ACHN (cell line): ENCODE measurements at places on chromosomes 2 and 18.

DNA sequence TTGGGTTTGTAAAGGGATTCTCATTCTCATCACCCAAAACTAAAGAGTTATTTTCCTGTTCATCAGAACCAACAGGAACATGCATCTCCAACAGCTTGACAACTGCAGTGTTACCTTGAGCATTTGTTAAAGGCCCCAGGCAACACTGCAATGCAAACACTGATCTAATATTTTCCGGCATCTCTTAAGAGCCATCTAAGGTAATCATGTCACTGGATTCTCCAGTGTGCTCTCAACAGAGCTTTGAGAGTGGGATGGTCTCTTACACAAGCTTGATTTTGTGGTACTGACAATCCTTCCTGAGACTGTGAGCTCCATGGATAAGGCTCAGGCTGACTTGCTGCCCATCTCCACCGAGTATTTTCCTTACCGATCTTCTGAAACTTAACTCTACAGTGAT lies 90.5 kb upstream of the ITGB6 start:
- no peak for DNase-seq

DNA sequence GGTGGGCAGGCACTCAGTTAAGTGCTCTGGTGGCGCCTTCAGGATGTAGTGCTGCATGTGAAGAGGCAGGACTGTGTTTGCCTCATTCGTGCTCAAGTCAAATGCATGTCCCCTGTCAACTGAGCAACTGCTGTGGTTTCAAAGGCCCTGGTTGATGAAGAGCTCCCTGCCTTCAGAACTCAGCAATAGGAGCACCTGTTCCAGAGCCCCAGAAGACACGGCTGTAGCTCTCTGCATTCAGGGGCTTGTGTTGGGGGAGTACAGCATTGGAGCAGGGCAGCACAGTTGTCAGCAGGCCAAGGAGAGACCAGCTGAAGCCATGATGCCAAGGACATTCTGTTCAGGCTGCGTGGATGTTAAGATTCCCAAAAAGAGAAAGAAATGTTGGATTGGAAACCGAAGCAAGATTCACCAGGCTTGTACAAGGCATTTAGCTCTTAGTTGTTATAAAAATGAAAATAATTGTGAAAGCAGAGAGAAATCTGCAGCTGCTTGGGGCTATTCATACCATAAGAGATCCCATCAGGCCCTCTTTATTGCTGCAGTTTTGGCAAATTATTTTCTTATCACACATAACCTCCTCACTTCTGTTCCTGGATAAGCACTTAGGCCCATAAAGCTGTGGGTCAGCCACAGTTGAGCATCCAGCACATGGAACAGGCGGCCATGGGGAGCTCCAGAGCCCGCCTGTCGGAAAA lies 252.4 kb upstream of the ZNF521 start:
- DNase-seq: no peak

DNA sequence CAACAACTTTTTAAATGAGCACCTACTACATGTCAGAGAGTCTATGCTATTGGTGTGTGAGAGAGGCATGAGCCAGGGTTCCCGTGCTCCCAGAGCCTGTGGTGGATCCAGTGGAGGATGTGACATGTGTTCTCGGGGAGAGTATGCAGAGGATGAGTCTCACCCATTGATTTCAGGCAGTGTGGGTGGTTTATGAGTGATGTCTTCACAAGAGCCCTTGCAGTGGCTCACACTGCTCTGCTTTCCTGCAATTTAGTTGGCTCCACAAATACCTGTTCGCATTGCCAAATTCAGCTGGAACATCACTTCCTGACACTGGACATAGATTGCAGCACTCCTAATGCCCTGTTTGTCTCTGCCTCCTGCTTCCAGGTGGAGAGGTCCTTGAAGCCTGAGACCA lies 243.6 kb upstream of the CXCR4 start:
- no peak for DNase-seq

DNA sequence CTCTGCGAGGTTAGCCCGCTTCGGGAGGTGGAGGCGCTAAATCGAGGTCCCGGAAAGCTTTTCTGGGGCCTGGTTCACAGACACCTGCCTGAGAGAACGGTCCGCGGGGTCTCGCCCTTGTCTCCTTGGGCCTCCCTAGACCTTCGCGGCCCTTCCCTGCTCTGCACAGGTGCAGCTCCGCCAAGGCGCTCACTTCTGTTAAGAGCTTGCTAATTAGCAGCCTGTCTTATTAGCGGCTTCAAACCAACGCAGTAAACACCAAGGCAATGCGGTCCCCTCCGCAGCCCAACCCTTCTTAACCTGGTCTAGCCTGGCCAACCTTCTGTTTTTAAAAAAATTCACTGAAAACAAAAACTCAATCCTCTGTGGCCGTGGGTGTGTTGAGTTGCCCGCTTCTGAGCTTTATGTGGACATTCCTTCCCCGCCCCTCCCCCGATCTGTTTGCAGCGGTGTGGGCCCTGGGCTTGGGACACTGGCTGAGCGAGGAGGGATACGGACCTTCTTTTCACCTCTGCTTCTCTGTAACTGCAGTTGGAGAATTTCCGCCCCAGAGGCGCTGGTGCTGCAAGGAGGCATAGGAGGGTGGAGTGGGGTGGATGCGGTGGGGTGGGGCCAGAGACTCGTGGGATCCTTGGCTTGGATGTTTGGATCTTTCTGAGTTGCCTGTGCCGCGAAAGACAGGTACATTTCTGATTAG lies 3.4 kb upstream of the HOXD4 start:
- no peak for DNase-seq

DNA sequence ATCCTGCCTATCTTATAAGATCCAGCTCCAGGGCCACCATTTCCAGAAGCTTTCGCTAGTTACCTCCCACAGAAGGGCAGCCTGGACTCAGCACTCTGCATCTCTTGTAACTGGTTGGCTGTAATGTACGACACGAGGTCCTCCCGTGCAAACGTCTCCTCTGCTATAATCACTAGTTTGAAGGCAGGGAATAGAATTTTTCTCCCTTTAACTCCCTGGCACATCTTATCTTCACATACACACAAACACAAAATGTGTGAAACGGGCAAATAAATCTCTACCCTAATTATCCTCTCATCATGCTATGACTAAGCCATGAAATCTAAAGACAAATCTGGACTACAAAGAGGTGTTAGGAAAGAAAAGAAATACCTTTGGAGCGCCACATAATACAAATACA lies 36.8 kb downstream of the RNU4ATAC start:
- no peak for DNase-seq
